ENCODE measurements at places on chromosomes 5 and 9. TPM values are rescaled to one million over a fixed set of nuclear protein-coding genes. Genes with fewer than 3 reads are reported as not detected.

- DNase-seq, result no peak
Measured at GRCh38 chr5:76674330-76675066, 41.4 kb upstream of the F2R start.

- DNase-seq, result no peak
Measured at GRCh38 chr5:136001466-136001981, 27.3 kb upstream of the TGFBI start.

DNA sequence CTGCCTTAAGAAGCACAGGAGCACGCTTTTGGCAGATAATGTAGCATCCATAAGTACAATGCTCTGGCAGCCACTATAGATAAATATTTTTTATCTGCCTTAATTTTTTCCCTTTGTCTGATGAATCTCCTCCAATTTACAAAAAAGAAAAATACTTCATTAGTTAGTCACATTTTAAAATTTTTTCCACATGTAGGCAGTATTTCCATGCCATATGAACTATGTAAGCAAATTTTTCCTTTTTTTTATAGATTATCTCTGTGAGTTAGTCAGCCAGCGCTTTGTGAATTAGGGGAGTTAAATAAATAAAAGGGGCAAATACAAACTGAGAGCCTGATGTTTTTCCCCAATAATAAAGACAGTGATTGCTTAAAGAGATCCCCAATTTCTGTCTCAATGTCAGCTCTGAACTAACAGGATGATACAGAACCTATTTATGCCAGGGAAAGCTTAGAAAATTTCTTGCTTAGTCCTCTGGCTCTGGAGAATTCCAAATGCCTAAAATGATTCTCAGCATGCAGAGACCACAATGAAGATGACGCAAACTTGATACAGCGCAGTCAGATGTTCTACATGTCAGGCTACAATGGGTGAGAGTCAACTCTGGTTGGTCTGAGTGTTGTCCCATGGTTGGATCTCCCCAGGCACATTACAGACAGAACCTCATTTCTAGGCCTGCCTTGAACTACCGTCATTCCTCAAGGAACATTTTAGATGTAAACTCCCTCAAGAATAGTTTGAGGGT lies 390.4 kb upstream of the CDH6 start:
- no peak for DNase-seq

GRCh38 chr5:58318468-58318867 lies 141.4 kb downstream of the PLK2 start:
- DNase-seq, result no peak

DNA sequence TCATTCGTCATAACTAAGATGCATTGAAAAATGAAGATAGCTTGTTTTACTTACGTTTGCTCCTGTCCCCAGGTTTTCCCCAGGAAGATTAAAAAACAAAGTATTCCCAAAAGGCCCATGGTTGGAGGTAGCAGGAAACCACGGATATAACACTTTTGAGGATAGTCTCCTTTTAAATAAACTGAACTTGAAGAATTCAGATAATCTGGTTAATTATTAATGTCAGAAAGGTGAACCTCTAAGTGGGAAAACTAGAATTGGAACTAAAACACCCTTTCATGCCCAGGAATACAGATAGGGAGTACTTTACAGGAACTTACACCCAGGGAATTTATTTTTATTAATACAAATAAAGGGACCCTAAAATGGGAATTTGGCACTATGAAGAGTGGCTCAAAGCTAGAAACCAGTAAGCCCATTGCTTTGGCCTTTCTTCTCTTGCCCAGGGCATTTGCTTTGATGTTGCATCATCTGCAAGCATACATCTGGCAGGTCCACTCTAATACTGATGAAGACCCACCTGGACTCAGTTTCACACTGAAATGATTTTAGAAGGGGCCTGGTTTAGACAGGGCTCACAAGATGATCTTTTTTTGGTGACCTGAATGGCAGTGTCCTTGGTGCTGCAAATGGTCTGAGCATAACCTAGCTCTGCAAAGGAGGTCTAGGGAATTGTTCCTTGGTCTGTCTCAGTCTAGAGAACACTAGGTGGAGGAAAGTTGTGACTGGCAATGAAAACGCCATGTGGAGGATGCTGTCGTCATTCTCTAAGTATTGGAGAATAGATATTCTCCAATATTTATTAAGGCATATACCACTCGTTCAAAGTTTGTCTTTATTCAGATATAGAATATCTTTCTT lies at the start of gene C5:
TSS of gene C5 (minus strand) at position 148 of the 861 bp plus-strand sequence. CDS start at position 119, 29 bp downstream.
- DNase-seq, result no peak

DNA sequence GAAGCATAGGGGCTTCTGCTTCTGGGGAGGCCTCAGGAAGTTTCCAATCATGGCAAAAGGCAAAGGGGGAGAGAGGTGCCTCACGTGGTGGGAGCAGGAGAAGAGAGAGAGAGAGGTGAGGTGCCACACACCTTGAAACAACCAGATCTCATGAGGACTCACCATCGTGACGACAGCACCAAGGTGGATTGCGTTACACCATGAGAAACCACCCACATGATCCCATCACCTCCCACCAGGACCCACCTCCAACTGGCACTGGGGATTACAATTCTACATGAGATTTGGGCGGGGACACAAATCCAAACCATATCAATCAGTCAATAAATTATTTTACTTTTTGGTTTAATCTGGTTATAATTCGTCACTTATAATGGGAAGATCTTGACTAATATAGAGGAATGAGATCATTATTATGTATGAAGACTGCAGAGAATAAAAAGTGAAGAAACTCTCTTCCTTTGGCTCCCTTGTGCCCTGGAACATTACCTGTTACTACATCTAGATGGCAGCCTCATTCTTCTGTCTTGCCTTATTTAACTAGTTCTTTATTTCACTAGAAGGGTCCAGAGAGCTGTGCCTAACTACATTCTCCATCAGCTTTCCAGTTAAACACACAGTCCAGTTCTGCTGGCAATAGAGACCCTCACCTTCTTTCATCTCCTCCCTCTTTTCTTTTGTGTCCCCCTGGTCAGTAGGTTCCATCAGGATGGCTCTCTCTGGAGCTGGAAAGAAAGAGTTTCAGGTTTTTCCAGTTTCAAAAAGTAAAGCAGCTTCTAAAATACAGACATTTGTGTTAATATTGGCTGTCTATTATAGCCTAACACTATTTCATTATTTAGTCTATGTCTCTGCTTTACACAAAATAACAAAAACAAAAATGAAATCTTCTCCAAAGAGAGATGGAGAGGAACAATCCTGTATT lies 21.7 kb upstream of the SPINK7 start:
- DNase-seq, result peak; percentile 1

DNA sequence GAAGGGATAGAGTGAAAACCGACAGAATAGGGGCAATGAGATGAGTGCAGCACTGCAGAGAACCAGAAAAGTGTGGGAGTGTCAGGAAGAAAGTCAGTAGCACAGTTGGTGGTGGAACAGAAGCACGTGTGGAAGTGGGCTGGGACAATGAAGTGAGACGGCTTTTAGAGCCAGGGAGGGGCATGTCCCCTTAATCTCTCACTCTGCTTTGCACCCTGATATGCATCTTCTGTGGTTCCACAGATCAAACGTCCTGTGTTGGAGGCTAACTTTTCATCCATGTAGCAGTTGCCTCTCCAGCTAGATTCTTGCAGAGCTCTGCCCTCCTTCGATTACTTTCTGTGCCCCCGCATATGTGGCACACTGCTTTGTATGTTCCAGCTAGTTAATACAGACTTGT lies 163.6 kb downstream of the DOCK8 start:
- DNase-seq, result no peak

DNA sequence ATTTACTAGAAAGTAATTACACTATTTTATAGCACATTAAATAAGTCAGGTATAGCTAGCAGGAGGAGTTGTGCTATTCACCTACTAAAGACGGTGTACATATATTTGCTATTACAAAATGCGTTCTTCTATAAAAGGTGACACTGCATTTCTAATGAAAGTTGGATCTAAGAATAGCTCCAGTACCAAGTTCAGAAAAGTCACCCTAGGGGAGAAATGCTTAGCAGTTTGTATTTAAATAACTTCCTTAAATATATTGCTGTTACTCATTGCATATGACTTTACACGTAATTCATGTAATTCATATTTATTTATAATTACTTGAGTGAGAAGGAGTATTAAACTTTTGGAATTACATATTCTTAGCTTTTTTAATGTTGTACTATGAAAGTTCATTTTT lies 7.0 kb upstream of the SUB1 start:
- DNase-seq, result no peak

GRCh38 chr9:129752900-129753729 lies at the start of gene PTGES:
PTGES (minus strand) TSS chr9:129753042; CDS start chr9:129753012, 30 bp downstream.
- DNase-seq, result peak; percentile 68

DNA sequence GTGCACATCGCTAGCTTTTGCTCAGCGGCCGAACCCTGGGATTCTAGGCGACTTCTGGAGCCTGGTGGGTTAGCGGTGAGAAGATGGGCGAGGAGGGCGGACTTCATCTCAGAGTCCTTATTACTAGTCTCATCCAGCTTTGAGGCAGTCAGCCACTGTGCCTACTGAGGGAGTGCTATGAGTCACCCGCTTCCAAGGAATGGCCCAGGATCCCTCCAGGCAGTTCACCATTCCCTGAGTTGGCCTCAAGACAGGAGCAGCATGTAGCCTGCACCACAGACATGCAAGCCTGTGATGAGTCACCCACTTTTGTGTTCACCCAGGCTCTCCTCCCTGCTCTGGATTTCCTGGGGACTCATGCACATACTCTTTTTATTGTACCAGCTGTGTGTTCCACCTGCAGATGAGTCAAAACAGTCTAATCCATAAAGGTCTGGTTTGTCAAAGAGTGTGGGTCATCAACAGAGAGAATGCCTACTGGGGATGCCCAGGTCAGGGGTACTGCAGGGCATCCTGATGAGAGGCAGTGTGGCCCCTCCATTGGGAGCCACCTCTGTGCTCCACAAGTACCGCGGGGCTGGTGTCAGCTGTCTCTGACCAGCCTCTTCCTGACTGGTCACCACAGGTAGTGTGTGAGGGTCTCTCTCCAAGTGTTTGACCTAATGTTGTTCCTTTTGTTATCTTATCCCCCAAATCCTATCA lies 20.2 kb downstream of the SLC22A5 start:
- DNase-seq, result peak; percentile 99

DNA sequence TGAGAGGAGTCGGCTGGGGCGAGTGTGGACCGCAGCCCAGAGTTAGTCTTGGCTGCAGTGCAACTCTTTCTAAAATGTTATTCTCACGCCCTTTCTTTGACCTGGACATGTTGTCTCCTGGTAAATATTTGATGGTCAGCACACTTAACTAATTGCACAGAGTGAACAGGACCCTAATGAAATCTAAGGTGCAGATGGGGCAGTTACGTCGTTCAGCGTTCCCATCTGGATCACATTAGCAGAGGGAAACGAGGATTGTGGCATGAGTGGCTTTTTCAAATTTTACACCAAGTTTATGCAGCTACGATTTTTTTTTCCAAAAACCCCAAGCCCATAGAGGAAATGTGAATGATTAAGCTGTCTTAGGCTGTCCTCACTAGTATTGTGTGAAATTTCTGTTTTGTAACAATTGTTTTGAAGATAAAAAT lies 483 bp downstream of the C9orf85 start:
- no peak for DNase-seq

- no peak for DNase-seq
Measured at GRCh38 chr5:28788954-28789353, 1750.6 kb upstream of the CDH9 start.

DNA sequence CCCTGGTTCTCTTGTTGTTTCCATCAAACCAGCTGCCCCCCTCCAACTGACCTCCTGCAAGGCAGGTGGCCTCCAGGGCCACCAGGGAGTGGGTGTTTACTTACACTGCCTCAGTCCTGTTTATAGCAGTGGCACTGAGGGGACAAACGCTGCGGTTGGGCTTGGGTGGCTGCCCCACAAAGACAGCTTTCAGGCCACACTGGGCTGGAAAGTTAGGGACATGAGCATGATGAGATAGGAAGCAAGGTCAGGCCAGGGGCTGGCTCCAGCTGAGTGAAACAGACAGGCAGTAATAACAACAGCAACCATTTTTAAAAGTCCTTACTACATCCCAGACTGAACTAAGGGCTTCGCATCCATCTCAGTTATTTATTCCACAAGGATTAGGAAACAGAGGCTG lies 20.6 kb downstream of the BOD1 start:
- DNase-seq, result peak; percentile 57

- DNase-seq, result no peak
Measured at GRCh38 chr9:97271292-97271691, 36.2 kb upstream of the CCDC180 start.

DNA sequence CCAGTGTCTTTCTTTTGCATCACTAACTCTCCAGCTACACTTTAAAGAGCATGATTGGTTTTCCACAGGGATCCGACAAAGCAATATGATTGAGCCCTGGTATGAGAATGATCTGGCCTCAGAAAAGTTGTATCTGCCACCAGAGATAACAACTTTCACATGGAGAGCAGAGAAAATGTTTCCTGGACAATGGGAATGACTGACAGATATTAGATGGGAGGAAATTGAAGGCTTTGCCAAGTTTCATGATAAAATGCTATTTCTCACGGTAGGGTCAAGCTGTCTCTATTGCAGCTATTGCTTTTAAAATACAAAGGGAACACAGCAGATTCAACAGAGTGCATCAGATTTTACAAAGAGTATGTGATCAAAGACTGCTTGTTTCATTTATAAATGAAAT lies 56.4 kb upstream of the GLIS3 start:
- no peak for DNase-seq

- DNase-seq, result no peak
Measured at GRCh38 chr5:173924899-173925298, 36.8 kb downstream of the CPEB4 start.

GRCh38 chr5:7816535-7816901 lies 34.4 kb downstream of the CFAP90 start:
- no peak for DNase-seq

GRCh38 chr9:89519366-89519805 lies 21.5 kb upstream of the SEMA4D start:
- DNase-seq, result no peak

GRCh38 chr9:111993319-111993718 lies 96.7 kb downstream of the UGCG start:
- DNase-seq, result no peak

GRCh38 chr9:5441043-5441442 lies 3.3 kb upstream of the PLGRKT start:
- peak; percentile 18 for DNase-seq

- DNase-seq, result no peak
Measured at GRCh38 chr5:150261231-150261630, 28.3 kb downstream of the CAMK2A start.

- DNase-seq, result peak; percentile 57
Measured at GRCh38 chr9:125103770-125104460, 39.4 kb downstream of the SCAI start.

- no peak for DNase-seq
Measured at GRCh38 chr9:137306066-137306849, 4.2 kb upstream of the NRARP start.

- DNase-seq, result no peak
Measured at GRCh38 chr5:107864793-107865192, 194.1 kb upstream of the EFNA5 start.

Gene TNIP1
- 213 TPM for total RNA-seq

Gene OBP2B
- total RNA-seq, result not detected

Gene PRRC2B
- total RNA-seq, result 84.8 TPM

Gene SPATA9
- 1.7 TPM for total RNA-seq

Gene ABCA1
- total RNA-seq, result 42.3 TPM

Gene SLC25A2
- total RNA-seq, result 0.43 TPM

Gene FOXD4L3
- total RNA-seq, result not detected

Gene TRAPPC13
- total RNA-seq, result 52.1 TPM

Gene KCNV2
- not detected for total RNA-seq

Gene SPINK13
- total RNA-seq, result not detected

Gene GAPVD1
- 40.2 TPM for total RNA-seq

Gene PRUNE2
- total RNA-seq, result 650 TPM

Gene PCAT7
- total RNA-seq, result not detected

Gene PTGR1
- total RNA-seq, result 72.9 TPM

Measured in myocyte (in vitro differentiated cells).